Spinal cord (tissue), 10 donors: ENCODE measurements at places on chromosomes 2 and 18. TPM values are rescaled to one million over a fixed set of nuclear protein-coding genes. Genes with fewer than 3 reads are reported as not detected.

DNA sequence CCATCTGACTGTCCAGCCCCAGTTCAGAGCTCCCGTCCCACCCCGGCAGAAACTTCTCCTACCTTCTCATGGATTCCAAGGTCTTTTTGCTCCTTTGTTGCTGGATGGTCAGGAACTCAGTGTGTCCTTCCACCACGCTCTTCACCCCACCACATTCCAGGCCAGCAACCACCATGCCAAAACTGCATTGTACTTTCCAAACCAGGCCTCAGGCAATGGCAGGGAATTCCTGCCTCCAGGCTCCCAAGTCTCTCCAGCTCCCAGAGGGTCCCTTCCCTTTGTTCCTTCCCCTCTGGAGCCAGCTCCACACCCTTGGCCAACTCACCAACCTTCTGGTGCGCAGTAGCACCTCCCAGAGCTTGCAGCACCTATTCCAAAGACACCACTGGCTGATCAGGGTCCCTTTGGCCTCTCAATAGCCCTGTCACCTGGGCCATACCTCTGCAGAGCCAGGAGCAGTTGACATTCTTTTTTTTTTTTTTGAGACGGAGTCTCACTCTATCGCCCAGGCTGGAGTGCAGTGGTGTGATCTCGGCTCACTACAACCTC is 8.1 kb downstream of the CHMP1B start:
- no peak for DNase-seq

GRCh38 chr18:65235966-65236624 is 514.7 kb upstream of the CDH7 start:
- DNase-seq: no peak

- no peak for DNase-seq
Observed at GRCh38 chr2:82740527-82740926, 1718.6 kb downstream of the SUCLG1 start.

- peak; percentile 37 for DNase-seq
Observed at GRCh38 chr2:167293172-167293781, 405.0 kb downstream of the XIRP2 start.

GRCh38 chr2:58899692-58900091 is 658.6 kb upstream of the FANCL start:
- DNase-seq: no peak

MTHFD2 gene
- 16.9 TPM for total RNA-seq

DIS3L2 gene
- total RNA-seq: 29.8 TPM
